IPS DF 19.7 (cell line): ENCODE measurements at places on chromosomes 6 and 20.

GRCh38 chr6:134740027-134740373, 209.9 kb downstream of the ALDH8A1 start:
- DNase-seq, result no peak

- DNase-seq, result no peak
These were observed 360.3 kb downstream of the BTBD9 start for GRCh38 chr6:38279423-38279822.

DNA sequence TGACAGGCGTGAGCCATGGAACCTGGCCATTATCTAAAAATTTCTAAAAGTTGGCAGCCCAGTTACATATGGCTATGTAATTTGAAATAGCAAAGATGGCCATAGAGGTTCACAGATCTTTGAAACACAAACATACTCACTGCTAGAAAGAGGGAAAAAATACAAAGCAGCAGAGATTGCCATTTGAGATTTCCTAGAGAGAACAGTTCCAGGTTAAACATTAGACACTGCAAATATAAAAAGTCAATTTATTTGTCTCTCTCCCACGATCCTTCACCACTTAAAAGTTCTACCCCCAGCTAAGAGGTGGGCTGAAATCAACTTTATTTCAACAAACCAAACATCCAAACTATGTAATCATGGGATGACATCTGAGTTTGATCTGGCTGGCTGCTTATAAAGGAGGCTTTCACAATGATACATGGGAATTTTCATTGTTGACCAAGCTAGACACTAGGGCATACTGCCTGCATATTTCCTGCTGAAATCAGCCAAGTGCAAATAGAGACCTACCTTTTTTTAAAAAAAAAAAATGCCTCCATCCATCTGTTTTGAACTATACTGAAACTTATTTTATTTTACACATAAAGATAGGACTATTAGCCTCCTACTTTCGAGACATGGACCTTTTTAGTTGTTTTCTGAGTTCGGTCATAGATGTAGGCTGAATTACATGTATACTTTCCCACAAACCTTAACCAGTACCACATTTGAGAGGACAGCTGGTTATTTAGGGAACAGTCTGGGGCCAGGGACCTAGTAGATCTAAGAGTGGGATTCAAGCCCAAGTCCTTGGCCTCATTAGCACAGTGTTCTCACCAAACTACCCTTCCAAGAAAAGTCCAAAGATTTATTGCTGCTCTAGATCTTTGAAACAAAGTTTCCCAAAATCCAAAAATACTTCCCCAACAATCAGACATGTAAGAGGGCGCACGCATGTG, 16.6 kb downstream of the DCDC2 start:
- DNase-seq, result no peak

- no peak for DNase-seq
These were observed 54.2 kb downstream of the EZR start for GRCh38 chr6:158764926-158765325.

DNA sequence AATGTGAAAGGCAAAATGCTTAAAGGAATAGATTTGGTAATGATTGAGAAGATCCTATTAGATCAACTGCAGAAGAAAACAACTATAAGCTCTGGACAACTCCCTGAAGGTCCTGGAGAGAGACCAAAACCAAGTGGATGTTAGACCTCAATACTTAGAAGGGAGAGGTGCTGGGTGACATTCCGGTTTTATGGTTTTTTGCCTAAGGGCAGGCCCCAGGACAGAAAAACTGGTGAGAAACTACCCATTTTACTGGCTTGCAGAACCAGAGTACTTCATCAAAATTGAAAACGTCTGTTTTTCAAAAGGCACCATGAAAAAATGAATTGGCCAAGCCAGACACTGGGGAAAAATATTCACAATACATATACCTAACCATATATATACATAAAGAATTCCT, 26.3 kb downstream of the SAMHD1 start:
- no peak for DNase-seq

GRCh38 chr6:150207931-150208570, 65.2 kb downstream of the PPP1R14C start:
- DNase-seq, result no peak
